Left kidney (tissue), 8 donors: ENCODE measurements at places on chromosomes 4 and X. TPM values are rescaled to one million over a fixed set of nuclear protein-coding genes. Genes with fewer than 3 reads are reported as not detected.
A peak's percentile ranks its signal among the peaks of the same experiment; 100 is the strongest.

The TKTL1 gene
- polyA plus RNA-seq, result 0.28 TPM

The SEC24D gene
- 44.3 TPM for polyA plus RNA-seq

The BEX4 gene
- polyA plus RNA-seq, result 144 TPM

The ADH1C gene
- 77.4 TPM for polyA plus RNA-seq

The WAS gene
- polyA plus RNA-seq, result 2.6 TPM

The KDR gene
- 56.8 TPM for polyA plus RNA-seq

The CXCL1 gene
- 0.50 TPM for polyA plus RNA-seq

The SSX2 gene
- not detected for polyA plus RNA-seq

The TMPRSS11A gene
- 0.03 TPM for polyA plus RNA-seq

The ALAS2 gene
- polyA plus RNA-seq, result 8.1 TPM

The KANTR gene
- polyA plus RNA-seq, result 25.0 TPM

The MAMLD1 gene
- 7.5 TPM for polyA plus RNA-seq

The CSN1S1 gene
- polyA plus RNA-seq, result not detected

GRCh38 chr4:6506616-6507140 lies 34.3 kb upstream of the PPP2R2C start:
- DNase-seq, result no peak

DNA sequence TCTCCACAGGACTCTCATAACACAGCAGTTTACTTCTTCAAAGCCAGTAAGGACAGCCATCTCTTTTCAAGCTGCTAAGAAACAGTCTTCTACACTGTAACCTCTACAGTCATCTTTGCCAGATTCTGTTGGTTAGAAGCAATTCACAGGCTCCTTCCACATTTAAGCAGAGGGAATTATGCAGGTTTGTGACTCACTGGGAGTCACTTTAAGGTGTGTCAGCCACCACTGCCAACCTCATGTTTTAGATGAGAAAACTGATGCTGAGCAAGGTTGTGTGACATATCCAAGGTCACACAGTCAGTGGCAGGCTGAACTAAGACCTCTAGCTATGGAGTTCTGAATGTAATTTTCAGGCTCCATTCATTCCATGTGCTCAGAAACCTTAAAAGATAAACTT lies 143.5 kb downstream of the QDPR start:
- DNase-seq, result no peak

GRCh38 chrX:8103655-8104054 lies 67.4 kb downstream of the VCX2 start:
- no peak for DNase-seq

DNA sequence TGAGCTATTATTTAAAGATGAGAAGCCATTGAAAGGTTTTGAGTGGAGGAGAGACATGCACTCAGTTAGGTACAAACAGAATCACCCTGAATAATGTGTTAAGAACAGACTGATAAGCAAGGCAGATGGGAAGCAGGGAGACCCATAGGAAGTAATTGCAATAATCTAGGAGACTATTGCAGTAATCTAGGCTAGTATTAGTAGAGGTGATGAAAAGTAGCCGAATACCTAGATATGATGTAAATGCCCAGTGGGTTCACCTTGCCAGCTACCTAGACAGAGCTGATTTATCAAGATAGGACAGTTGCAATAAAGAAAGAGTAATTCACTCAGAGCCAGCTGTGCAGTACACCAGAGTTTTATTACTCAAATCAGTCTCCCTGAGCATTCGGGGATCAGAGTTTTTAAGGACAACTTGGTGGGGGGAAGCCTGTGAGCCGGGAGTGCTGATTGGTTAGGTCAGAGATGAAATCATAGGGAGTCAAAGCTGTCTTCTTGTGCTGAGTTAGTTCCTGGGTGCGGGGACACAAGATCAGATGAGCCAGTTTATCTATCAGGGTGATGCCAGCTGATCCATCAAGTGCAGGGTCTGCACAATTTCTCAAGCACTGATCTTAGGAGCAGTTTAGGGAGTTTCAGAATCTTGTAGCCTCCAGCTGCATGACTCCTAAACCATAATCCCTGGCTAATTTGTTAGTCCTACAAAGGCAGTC lies 427.5 kb downstream of the RPA4 start:
- no peak for DNase-seq

DNA sequence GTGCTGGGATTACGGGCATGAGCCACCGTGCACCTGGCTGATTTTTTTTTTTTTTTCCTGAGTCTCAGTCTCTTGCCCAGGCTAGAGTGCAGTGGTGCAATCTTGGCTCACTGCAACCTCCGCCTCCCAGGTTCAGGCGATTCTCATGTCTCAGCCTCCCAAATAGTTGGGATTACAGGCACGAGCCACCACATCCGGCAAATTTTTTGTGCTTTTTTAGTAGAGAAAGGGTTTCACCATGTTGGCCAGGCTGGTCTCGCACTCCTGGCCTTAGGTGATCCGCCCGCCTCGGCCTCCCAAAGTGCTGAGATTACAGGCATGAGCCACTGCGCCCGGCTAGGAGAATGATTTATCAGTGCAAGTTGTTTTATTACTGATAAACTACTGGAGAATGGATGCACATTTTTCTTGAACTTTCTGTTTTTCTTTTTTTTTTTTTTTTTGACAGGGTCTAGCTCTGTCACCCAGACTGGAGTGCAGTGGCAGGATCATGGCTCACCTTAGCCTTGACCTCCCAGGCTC lies 39.7 kb upstream of the DHRSX start:
- no peak for DNase-seq

GRCh38 chr4:89915937-89916336 lies 21.3 kb downstream of the MMRN1 start:
- no peak for DNase-seq

DNA sequence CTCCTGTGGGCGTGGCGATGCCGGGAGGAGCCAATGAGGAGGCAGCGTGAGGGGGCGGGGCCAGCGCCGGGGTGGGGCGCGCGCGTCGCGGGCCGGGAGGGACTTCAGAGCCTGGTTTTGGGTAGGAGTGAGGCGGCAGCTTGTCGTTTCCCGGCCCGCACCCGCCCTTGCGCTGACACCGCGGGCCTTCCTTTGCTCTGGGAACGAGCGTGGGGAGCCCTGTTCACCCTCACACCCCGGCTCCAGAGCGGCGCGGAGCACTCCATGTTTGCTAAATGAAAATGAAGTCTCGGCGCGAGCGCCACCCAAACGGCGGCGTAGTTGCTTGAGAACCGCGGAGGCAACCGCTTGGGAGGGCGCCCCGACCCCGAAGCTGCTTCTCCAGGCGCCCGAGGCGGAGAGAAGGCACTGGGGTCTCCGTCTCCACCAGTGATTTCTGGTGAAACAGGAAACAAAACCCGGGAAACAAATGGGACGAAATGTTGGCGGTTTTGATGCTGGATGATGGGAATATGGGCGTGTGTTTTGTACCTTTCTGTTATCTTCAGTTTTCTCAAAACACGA lies 497 bp upstream of the GRPEL1 start:
- DNase-seq, result no peak

- DNase-seq, result peak; percentile 77
These were observed at the start of gene SPIN2B for GRCh38 chrX:57121162-57121755. Gene SPIN2B (minus strand): TSS chrX:57121548.

DNA sequence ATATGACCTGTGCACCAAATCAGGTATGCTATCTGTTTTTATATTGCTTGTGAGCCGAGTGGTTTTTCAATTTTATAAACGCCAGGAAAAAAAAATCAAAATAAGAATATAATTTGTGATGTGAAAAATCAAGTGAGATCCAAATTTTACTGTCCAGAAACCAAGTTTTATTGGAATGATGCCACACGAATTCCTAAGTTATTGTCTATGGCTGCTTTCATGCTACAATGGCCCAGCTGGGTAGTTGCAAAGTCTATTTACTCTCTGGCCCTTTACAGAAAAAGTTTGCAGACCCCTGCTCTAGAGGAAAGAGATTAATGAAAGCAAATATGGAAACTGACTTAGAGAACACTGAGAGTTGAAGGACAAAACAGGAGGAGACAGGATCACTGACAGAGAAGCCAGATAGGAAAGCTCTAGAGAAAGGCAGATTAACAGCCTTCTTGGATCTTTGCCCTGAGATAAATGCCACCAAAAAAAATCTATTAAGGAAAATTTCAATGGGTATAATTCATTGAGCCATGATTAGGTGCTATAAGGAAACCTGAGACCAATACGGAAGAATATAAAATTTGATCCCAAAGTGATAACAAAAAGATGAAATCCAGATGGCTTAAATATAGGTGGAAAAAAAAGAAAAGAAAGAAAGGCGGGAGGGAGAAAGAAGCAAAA lies 29.8 kb downstream of the PRSS12 start:
- no peak for DNase-seq

- no peak for DNase-seq
These were observed 550.5 kb upstream of the DIPK2B start for GRCh38 chrX:45751156-45751555.

- DNase-seq, result no peak
These were observed 571.9 kb upstream of the FAM241A start for GRCh38 chr4:111573386-111573785.

GRCh38 chrX:134528960-134529359 lies 69.0 kb downstream of the HPRT1 start:
- no peak for DNase-seq

DNA sequence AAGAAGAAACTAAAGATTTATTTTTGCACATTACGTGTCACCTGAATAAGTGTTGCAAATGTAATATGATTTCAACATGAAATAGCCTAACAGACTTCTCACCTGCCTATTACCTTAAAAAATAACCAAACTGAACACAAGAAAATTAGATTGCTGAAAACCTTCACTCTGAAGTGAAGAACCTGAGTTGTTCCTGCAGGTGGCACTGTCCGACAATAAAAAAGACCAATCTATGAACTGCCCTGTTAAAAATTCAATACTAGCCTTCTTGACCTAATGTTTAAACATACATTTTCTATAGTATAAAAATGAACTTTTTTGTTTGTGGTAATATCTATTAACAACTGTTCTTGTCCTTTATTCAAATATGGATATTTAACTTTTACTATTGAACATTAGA lies 69.2 kb upstream of the PNPLA4 start:
- DNase-seq, result peak; percentile 48

- DNase-seq, result no peak
These were observed 13.7 kb upstream of the UGT2B17 start for GRCh38 chr4:68589790-68590189.

DNA sequence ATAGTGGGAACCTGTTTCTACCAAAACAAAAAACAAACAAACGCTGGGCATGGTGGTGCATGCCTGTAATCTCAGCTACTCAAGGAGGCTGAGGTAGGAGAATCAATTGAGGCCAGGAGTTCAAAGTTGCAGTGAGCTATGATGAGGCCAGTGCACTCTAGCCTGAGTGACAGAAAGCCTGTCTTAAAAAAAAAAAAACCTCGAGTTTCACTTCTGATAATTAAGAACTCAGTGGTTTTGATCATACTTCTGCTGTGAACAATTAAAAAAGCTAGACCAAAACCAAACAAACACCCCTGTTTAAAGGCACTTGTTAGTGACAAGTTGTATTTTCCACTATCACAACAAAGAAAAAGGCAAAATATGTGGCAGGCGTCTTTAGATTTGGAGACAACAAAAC lies 15.0 kb upstream of the UBE2D3 start:
- DNase-seq, result no peak

GRCh38 chrX:73068467-73069364 lies 10.6 kb downstream of the PABPC1L2A start:
- DNase-seq, result no peak

- peak; percentile 75 for DNase-seq
These were observed 253.2 kb downstream of the SPRY1 start for GRCh38 chr4:123649645-123650391.

GRCh38 chr4:154877110-154877760 lies 96.2 kb downstream of the RBM46 start:
- DNase-seq, result no peak

- DNase-seq, result no peak
These were observed 14.2 kb upstream of the CPE start for GRCh38 chr4:165364452-165365080.

GRCh38 chr4:2599304-2599654 lies 62.8 kb downstream of the FAM193A start:
- DNase-seq, result no peak

GRCh38 chrX:48165241-48165640 lies 31.4 kb downstream of the SSX5 start:
- no peak for DNase-seq

DNA sequence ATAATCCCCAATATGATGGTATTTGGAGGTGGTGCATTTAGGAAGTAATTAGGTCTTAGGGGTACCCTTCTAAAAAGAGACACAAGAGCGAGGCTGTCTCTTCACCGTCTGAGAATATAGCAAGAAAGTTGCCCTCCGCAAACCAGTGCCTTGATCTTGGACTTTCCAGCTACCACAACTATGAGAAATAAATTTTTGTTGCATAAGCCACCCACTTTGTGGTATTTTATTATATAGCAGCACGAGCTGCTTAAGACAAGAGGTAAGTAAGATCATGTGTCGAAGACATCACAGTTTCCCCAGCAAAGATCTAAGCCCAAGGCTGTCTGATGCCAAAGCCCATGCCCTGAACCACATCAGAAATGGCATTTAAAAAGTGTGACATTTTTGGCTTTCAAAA lies 9.6 kb upstream of the EXOSC9 start:
- no peak for DNase-seq

DNA sequence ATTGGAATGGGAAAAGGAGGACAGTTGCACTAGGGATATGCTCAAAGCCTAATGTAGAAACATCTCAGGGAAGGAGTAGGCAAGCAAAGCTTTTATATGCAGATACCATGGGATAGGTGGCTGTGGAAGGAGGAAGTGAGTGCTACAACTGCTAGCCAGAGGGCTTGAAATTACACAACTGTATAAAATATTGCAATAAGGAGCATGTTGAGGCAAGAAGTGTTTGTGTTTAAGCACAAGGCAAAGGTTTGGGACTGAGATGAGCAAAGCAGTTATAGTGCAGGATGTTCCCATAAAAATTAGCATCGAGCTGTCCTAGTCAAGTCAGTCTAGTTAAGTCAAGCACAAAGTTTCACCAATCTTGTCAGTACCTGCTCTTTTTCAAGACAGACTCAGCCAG lies 35.6 kb upstream of the DCAF8L1 start:
- no peak for DNase-seq

GRCh38 chr4:55512922-55513571 lies 33.7 kb downstream of the CLOCK start:
- DNase-seq, result no peak

- DNase-seq, result no peak
These were observed 29.5 kb upstream of the TXLNG start for GRCh38 chrX:16756724-16757123.

DNA sequence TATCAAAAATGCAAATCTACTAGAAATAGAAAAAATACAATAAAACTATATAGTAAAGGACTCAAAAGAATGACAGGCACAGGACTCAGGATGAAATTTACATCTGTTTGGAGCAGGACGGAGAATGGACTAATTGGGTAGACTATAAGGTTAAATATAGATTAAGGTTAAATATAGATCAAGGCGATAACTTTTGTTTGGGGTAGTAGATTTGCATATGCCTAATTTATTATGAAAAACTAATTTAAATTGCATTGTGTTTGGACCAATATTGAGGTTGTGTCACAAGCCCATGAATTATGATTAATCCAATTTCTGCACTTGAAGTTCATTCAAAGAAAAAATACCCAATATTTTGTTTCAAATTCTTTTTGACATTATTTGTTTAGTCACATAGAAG lies 31.0 kb downstream of the MTHFD2L start:
- DNase-seq, result no peak
